ENCODE measurements at places on chromosomes 16 and 17. TPM values are rescaled to one million over a fixed set of nuclear protein-coding genes. Genes with fewer than 3 reads are reported as not detected.

Gene KLHL11
- 14.5 TPM for total RNA-seq

Gene TMEM256
- total RNA-seq: 55.4 TPM

Gene CCL5
- not detected for total RNA-seq

Gene TOM1L1
- 46.8 TPM for total RNA-seq

Gene FBXL16
- 24.0 TPM for total RNA-seq

DNA sequence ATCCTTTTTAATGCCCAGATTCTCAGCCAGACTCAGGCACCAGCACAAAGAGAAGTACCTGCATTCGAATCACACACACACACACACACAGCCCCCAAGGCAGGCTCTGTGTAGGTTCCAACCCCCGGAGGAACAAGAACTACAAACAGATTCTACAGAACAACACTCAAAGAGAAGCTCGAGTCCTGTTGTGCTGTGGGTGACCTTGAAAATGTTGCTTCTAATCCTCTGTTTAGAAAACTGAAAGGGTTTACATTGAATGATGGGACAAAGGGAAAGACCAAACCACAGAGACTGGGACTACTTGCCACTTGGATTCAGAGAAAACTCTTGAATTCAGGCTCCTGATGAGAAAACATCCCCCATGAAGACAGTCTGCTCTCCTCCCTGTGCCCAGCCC, 568.8 kb upstream of the C16orf82 start:
- H3K4me1 ChIP-seq: no peaks in the 10 kb centered on the region
- no peak overlapping the region for H3K27ac ChIP-seq
- no peaks in the 10 kb centered on the region for H3K27me3 ChIP-seq
- DNase-seq: no peak
- no peaks in the 10 kb centered on the region for H3K36me3 ChIP-seq
- no peak overlapping the region for H3K4me3 ChIP-seq

- H3K36me3 ChIP-seq: peaks cover 10% of the 10 kb centered on the region
- H3K27me3 ChIP-seq: no peaks in the 10 kb centered on the region
Observed at GRCh38 chr16:14462811-14463210, 167.2 kb downstream of the PARN start.

GRCh38 chr16:11408216-11408615, 63.0 kb downstream of the RMI2 start:
- DNase-seq: no peak
- no peak overlapping the region for H3K4me3 ChIP-seq
- no peaks in the 10 kb centered on the region for H3K36me3 ChIP-seq
- no peak overlapping the region for H3K27ac ChIP-seq
- H3K27me3 ChIP-seq: no peaks in the 10 kb centered on the region

- H3K4me3 ChIP-seq: no peak overlapping the region
- no peak overlapping the region for H3K27ac ChIP-seq
- no peaks in the 10 kb centered on the region for H3K4me1 ChIP-seq
- no peak for DNase-seq
- H3K36me3 ChIP-seq: peaks cover 10% of the 10 kb centered on the region
Observed at GRCh38 chr16:89266521-89267134, 49.1 kb downstream of the ZNF778 start.

GRCh38 chr16:22346483-22346882, 27.9 kb downstream of the CDR2 start:
- H3K4me3 ChIP-seq: no peak overlapping the region
- H3K27me3 ChIP-seq: no peaks in the 10 kb centered on the region
- DNase-seq: no peak
- no peak overlapping the region for H3K27ac ChIP-seq
- H3K4me1 ChIP-seq: no peaks in the 10 kb centered on the region

- H3K27me3 ChIP-seq: no peaks in the 10 kb centered on the region
- H3K36me3 ChIP-seq: no peaks in the 10 kb centered on the region
- H3K4me3 ChIP-seq: no peak overlapping the region
Observed at GRCh38 chr17:1563786-1564613, 1.4 kb upstream of the PITPNA start.

DNA sequence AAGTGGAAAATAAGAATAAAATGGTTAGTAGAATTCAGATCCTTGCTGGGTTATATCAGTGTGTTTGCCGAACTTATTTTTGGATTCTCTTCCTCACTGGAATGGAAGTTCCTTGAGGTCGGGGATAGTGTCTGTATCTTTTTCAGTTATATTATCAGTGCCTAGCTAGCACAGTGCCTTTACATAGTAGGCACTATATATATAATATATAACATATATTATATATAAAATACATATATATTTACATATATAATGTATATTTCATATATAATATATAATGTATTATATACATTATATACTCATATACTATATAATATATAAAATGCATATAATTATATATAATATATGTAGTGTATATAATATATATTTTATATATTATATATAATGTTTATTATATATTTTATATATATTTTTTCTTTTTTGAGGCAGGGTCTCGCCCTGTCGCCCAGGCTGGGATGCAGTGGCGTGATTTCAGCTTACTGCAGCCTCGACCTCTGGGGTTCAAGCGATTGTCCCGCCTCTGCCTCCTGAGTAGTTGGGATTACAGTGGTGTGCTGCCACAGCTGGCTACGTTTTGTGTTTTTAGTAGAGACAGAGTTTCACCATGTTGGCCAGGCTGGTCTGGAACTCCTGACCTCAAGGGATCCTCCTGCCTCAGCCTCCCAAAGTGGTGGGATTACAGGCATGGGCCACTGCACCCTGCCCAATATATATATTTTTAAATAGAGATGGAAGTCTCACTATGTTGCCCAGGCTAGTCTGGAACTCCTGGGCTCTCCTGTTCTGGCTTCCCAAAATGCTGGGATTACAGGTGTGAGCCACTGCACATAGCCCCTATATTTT, 3.2 kb downstream of the NFATC3 start:
- H3K27me3 ChIP-seq: no peaks in the 10 kb centered on the region
- no peaks in the 10 kb centered on the region for H3K36me3 ChIP-seq
- DNase-seq: no peak

- no peak for DNase-seq
- peaks cover 9% of the 10 kb centered on the region for H3K27me3 ChIP-seq
- H3K4me3 ChIP-seq: no peak overlapping the region
- no peaks in the 10 kb centered on the region for H3K36me3 ChIP-seq
- H3K4me1 ChIP-seq: no peaks in the 10 kb centered on the region
Observed at GRCh38 chr17:34406226-34406625, 43.2 kb upstream of the CCL1 start.

DNA sequence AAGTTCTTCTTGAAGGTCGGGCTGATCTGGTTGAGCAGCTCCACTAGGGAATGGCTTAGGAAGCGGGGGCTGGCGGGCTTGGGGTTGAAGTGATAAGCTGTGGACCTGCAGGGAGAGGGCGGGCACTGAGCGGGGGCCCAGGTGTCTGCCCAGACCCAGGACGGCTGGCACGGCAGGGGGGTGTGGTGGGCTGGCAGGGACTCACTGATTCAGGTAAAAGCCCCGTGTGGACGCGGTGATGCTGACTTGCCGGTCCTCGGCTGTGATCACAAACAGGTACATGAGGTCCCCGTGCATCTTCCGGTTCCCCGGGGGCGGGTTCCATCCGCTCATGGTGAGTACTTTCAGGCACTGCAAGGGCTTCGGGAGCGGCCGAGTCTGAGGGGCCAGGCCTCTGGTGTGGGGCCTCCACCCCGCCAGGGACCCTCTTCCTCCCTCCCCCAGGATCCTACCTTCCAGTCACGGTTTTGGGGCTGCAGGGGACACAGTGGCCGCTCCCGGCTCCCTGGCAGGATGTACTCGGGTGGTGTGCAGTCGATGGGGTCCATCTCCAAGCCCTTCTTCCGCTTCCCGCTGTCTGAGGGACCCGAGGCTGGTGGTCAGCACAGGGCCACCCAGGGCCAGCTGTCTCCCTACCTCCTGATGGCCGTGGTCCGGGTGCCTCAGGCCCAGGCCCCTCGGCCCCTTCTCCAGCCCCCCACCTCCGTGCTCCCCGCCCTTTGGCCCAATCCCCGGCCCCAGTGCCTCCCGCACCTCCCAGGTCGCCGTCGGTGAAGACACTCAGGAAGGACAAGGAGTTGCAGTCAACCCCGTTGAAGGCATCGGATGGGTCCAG, 10.2 kb downstream of the CLUH start:
- H3K27ac ChIP-seq: no peak overlapping the region
- no peaks in the 10 kb centered on the region for H3K27me3 ChIP-seq
- H3K4me1 ChIP-seq: no peaks in the 10 kb centered on the region

- no peak overlapping the region for H3K4me3 ChIP-seq
- H3K27me3 ChIP-seq: no peaks in the 10 kb centered on the region
- no peaks in the 10 kb centered on the region for H3K36me3 ChIP-seq
- H3K4me1 ChIP-seq: no peaks in the 10 kb centered on the region
Observed at GRCh38 chr17:64178011-64178825, 48.3 kb upstream of the ERN1 start.

DNA sequence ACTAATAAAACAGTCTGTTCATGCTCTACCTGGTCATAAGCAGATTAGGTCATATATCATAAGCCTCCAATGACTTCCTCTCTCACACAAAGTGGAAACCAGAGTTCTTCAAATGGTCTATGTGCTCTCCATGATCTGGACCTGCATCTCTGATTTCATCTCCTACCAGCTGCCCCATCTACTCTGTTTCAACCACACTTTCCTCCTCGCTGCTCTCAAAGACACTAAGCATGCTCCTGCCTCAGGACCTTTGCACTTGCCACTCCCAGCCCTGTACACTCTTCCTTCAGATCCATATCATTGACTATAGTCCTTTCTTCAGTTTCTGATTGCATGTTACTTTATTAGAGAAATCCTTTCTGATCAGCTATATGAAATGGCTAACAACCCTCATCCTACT, 196.8 kb downstream of the PHKB start:
- peaks cover 15% of the 10 kb centered on the region for H3K36me3 ChIP-seq
- H3K4me3 ChIP-seq: no peak overlapping the region
- H3K4me1 ChIP-seq: no peaks in the 10 kb centered on the region
- no peak for DNase-seq
- no peak overlapping the region for H3K27ac ChIP-seq

DNA sequence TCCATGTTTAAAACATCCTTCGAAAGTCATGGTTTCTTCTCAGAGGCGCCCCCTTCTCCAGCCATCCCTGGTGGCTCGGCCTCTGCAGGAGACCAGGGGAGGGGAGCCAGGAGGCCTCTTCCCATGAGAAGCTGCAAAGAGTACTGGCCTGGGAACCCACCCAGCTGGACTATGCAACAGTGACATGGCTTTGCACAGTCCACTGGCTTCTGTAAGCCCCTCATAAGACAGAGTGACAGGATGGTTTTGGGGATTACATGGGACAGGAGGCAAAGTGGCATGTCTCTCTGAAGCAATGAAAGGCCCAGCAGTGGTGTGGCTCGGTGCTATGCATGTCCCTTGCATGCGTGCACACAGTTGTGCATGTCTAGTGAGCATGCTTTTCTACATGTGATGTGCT, 99.5 kb downstream of the C16orf78 start:
- no peaks in the 10 kb centered on the region for H3K4me1 ChIP-seq
- no peak for DNase-seq
- no peaks in the 10 kb centered on the region for H3K36me3 ChIP-seq
- peaks cover 24% of the 10 kb centered on the region for H3K27me3 ChIP-seq
- H3K4me3 ChIP-seq: no peak overlapping the region

All from PC-9 (cell line).